Putamen (tissue), 1 donor: ENCODE measurements at places on chromosomes 13 and 19.

GRCh38 chr19:28170066-28170465 lies 1042.9 kb downstream of the UQCRFS1 start:
- DNase-seq = no peak

DNA sequence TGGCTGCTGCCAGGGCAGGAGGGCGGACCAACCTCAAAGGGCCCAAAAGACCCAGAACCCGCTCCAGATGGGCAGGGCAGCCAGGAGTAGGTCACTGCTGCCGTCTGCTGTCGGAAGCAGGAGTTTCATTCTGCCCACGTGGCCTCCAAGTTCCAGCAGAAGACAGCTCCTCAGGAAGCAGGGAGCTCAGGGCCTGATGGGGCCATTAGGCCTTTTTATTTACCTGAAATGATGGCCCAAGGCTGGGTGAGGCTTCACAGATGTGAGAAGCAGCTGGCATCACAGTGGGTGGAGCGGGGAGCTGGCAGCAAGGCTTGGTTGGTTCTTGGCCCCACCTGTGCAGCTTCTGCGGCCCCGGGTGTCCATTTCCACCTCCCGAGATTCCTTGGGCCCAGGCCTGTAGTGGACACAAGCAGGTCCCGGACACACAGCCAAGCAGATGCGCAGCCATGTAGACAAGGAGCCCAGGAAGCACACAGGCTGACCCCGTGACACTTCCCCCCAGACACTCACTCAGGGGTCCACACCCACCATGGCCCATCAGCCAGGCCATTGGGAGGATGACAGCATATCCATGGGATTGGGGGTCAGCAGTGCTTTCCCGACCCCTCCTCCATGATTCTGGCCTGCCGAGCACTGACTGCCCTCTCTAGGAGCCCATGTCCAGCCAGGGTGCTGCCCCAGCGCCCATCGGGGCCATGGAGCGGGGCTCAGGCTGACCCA lies 26.4 kb downstream of the C13orf46 start:
- peak; percentile 31 for DNase-seq

DNA sequence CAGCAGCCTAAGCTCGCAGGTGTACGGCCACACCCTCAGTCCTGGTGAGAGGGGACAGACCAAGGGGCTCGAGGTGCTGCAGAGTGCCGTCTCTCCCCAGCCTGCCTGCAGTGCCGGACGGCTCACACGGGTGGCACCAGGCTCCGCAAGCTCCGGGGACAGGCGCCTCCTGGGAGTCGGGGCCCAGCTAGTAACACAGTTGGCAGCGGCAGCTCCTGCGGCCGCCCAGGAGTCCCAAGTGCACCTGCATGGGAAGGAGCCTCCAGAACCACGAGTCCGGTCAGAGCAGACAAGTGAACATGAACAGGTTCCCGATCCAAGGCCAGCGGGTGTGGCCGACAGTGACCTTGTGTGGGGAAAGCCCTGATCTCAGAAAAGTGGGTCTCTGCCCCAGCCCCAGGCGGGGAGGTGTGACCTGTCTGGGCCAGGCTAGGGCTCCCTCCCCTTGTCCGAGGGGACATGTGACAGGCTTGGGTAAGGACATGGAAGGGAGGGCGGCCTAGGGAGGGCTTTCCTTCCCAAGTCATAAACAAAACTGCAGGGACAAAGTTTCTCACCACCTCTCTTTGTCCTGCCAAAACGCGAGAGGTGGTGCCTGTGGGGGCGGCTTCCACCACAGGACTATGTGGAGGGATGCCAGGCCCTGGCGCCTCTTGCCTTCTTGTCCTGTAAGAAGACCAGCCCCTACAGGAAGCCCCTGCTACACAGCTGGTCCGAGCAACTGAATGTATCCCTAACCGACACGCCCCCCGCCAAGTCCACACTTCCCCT lies 46.5 kb downstream of the MLLT1 start:
- no peak for DNase-seq

- peak; percentile 7 for DNase-seq
Measured at GRCh38 chr13:94660695-94661326, 51.5 kb downstream of the SOX21 start.

GRCh38 chr19:32671883-32672593 lies 2.9 kb downstream of the ANKRD27 start:
- DNase-seq = no peak

DNA sequence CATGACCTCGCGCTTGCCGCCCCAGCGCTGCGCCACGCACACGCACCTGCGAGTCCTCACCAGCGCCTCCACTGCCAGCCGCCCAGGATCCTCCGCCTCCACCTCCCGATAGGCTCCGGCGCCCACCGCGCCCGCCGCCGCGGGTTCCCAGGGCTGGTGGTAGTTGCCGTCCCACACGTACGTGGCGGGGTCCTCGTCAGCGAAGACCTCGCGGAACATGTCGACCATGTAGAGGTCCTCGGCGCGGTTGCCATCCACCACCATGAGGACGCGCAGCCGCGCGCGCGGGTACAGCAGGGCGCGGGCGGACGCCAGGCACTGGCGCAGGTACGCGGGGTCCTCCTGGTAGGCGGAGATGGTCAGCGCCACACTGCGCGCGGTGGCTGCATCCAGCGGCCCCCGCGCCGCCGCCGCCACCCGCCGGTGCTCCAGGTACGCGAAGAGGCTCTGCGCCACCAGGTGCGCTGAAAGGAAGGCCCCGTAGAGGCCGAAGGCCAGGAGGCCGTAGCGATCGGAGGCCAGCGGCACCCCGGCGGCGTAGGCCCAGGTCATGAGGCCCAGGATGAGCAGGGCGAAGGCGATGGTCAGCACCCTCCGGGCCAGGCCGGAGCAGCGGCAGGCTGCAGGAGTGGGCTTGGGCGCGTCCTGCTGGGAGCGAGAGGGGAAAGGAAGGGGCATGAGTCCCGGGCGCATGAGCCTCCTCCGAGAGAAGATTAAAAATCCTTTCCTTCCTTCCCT lies 4.4 kb downstream of the HAS1 start:
- no peak for DNase-seq

- DNase-seq = no peak
Measured at GRCh38 chr19:2273356-2274184, 8.4 kb downstream of the PEAK3 start.

DNA sequence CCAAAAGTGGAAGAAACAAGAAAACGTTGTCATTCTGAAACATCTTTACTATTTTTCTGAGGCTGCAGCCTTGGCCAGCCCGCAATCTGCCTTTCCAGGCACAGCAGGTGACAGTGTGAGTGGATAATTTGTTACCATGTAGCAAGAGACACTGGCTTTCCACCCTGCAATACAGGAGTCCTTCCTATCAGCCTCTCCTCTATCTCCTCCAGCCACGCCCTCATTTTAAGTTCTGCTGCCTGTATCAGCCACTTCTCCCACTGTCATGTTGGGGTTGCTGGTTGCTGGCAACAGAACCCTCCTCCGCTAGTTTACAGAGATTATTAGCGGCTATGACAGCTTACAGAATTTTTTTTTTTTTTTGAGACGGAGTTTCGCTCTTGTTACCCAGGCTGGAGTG lies 7.7 kb upstream of the LGALS7 start:
- no peak for DNase-seq

- DNase-seq = peak; percentile 65
Measured at GRCh38 chr19:45097776-45098520, 5.0 kb downstream of the PPP1R37 start.

DNA sequence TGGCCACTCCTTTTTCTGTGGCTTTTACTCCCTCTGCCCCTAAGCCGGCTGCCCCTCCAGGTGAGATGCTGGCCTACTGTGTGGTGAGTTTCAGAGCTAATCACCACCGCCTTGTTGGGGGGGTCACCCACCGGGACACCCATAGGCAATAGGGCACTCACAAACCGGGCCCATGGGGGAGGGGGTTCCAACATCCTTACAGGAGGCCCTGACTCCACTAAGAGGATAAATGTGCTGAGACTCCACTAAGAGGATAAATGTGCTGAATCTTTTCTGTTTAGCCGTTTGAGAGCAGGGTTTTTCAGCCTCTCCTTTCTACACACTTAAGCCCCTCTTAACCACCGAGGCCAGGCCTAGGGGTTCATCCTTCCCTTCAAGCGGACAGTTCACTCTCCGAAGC lies 73.7 kb downstream of the SLC15A1 start:
- DNase-seq = no peak

GRCh38 chr19:47723581-47723940 lies 10.3 kb downstream of the EHD2 start:
- no peak for DNase-seq

DNA sequence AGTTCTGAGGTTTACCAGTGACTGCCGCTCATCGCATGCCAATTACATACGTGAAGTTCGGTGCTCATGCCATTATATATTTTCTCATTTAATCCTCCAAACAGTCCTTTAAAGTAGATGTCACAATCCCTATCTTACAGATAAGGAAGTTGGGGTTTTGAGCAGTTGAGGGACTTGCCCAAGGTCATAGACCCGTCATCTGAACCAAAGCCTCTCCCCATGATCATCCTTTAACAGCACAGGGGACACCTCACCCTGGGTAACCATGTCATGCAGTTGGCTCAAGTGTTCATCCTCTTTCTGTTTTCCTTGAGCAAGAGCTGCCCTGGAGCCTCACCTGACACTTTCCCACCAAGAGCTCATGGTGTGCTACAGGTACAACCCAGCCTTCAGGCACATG lies 69.1 kb downstream of the HSPH1 start:
- DNase-seq = no peak

- DNase-seq = no peak
Measured at GRCh38 chr13:92487238-92487637, 739.4 kb upstream of the GPC6 start.

GRCh38 chr13:89865164-89866064 lies 1482.1 kb upstream of the MIR17HG start:
- no peak for DNase-seq

- no peak for DNase-seq
Measured at GRCh38 chr13:27794921-27795717, 2.8 kb downstream of the GSX1 start.

GRCh38 chr13:39557285-39557955 lies 45.6 kb downstream of the LHFPL6 start:
- DNase-seq = no peak

DNA sequence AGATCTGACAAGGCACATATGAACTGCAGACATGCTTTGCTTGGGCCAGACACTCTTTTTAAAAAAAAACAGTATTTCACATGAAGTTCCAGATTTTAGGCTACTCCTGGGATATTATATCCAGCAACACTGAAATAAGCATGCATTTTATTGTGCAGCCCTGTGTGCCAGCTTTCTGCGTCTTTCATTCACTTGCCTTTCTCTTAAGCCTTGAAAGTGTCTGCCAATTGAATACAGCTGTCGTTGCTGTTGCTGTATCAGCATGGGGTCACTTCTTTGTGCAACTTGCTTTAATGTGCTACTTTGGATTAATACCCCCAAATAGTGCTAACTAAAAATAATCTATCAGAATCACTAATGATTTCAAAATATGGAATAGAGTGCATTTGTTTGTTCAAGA lies 657.8 kb downstream of the SLITRK6 start:
- DNase-seq = no peak

DNA sequence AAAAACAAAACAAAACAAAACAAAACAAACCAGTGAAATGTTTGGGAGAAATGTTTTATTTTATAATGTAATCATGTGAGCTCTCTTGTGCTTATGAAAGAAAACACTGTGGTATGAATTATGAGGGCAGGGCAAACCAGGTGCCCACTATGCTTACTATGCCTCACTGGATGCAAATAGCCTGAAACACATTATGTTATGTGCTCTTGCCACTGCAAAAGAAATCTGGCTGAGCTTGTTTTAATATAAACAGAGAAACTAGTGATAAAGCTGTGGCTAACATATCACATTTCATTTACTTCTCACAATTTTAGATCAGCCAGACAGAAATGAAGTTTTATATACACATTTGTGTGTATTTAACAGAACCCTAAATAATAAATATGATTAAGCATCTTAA lies 8.7 kb upstream of the NBEA start:
- no peak for DNase-seq

DNA sequence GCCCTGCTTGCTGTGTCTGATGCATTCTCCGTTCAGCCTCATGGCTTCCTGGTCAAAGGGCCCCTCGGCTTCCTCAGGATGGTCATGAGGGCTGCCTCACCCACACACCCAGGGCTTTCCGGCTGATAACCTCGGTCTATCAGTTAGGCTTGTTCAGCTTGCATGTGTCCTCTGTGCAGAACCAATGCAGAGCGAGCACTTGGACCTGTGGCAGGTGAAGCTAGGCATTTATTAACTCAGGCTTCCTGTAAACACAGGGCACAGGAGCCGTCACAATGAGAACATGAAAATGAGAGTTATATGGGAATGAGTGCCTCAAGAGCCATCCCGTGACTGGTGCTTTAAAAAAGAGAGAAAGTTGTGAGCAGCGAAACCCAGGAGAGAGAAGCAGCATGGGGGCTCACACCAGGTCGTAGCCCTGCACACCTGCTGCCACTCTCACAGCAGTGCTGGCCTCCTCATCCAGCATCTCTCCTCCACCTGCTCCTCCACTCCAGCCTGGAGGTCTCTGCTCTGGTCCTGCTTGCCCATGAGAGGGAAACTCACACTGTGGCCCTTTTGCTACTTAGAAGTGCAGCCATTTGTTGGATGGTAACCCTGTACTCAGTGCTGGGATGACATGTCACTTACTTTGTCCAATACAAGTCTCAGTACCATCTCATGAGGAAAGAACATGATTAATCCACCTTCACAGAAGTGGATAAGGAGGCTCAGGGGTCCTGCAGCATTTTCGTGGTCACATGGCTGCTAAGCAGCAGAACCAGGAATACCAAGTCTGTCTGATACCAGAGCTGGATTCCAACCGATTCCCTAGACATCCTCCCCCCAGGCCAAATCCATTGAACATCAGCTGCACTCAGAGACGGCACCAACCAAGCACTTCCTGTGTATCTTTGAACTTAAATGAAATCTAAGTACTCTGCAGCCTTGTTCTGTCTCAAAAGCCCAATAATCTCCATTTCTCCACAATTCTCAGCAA lies 50.5 kb upstream of the IRS2 start:
- no peak for DNase-seq

DNA sequence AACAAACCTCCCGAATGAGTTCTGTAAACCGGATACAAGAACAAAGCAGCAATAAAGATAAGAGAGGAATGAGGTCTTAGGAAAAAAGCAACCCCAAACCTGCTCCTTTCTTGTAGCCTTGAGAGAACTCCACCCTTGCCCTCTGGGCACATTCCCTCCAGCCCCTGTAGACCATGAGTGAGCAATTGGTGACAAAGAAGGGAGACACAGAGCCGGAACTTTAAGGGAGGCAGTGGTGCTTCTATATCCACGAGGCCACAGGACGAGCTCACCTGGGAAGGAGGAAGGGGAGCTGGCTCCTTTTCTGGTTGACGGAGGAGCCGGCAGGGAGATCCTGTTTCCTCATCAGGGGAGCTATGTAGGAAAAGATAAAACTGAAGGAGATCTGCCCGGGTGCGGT lies 13.0 kb downstream of the BRME1 start:
- no peak for DNase-seq

- peak; percentile 50 for DNase-seq
Measured at GRCh38 chr19:7224209-7224686, 70.0 kb downstream of the INSR start.

DNA sequence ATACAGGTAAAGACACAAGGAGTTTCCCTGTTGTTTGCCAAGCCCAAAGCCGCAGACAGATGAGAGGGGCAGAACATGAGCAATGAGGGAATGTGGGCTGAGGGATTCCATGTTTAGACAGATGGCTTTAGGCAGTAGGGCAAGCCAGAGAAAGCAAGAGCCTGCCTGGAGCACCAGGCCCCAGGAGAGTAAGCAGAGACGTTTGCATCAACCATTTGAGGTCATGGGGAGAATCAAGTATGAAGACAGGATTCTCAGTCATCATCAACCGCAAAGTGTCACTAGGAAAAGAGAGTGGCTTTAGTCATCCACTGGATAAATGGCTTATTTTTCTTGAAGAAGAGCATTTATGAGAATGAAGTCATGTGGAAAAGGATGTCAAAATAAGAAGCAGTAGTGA lies 184.7 kb downstream of the COG6 start:
- DNase-seq = no peak

- DNase-seq = no peak
Measured at GRCh38 chr13:79245937-79246577, 160.0 kb downstream of the RBM26 start.

GRCh38 chr13:81394640-81395039 lies 1053.7 kb upstream of the SPRY2 start:
- no peak for DNase-seq
